Transverse colon (tissue), 4 donors: ENCODE measurements at places on chromosomes 5 and 9. TPM values are rescaled to one million over a fixed set of nuclear protein-coding genes. Genes with fewer than 3 reads are reported as not detected.

DNA sequence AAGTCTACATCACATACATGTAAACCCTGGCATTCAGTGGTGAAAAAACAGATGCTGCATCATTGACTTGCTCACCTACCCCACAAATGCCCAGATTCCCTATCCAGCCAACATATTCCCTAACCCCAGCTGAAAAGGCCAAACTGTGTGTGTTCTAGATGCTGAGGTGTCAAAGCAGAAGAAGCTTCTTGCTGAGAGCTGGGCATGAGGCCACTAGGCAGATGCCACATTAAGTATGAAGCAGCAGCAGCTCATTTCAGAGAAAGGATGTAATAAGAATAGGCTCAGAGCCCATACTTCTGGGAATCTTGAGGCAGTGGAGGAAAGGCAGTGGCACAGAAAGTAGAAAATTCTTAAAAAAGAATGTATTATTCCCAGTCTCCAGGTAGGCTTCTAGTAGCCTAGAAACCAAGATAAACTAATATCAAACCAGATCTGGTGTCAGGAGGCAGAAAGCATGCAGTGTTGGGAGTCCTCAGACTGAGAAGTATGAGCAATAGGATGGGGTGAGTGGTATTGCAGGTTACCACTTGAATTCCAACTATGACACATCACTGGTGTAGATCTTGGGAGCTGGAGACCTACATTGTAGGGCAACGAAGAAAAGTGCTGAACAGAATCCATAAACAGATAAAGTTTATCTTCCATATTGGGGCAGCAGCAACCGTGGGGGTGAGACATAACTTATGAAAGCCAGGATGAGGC lies 71.9 kb upstream of the GRHPR start:
- no peak overlapping the region for H3K27ac ChIP-seq
- H3K27me3 ChIP-seq, result no peaks in the 10 kb centered on the region
- no peaks in the 10 kb centered on the region for H3K4me1 ChIP-seq
- DNase-seq, result no peak
- no peaks in the 10 kb centered on the region for H3K36me3 ChIP-seq

- H3K4me1 ChIP-seq, result no peaks in the 10 kb centered on the region
- H3K27ac ChIP-seq, result no peak overlapping the region
- H3K4me3 ChIP-seq, result no peak overlapping the region
- H3K27me3 ChIP-seq, result no peaks in the 10 kb centered on the region
- H3K36me3 ChIP-seq, result no peaks in the 10 kb centered on the region
These were observed 374.9 kb upstream of the CLINT1 start for GRCh38 chr5:158233735-158234322.

DNA sequence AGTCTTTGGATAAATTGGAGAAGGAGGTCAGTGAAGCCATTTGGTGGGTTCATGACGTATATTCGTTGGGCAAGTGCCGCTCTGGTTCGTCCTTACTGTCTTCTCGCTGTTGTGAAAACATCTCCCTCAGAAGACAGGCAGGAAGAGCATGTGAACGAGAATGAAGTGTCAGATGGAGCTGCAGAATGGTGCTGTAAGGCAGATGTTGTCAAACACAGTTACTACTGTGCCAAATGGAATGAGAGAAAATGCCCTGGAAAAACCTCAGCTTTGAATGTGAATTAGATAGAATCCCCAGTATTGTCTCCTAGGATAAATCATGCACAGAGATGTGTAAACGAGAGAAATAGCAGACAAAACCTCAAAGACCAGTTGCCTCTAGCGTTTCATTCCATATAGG lies 121.5 kb downstream of the CAMK4 start:
- H3K4me1 ChIP-seq, result no peaks in the 10 kb centered on the region

The MORN5 gene
- total RNA-seq, result 4.0 TPM
